Erythroblast (primary cell): ENCODE measurements at places on chromosomes 16 and 17.

DNA sequence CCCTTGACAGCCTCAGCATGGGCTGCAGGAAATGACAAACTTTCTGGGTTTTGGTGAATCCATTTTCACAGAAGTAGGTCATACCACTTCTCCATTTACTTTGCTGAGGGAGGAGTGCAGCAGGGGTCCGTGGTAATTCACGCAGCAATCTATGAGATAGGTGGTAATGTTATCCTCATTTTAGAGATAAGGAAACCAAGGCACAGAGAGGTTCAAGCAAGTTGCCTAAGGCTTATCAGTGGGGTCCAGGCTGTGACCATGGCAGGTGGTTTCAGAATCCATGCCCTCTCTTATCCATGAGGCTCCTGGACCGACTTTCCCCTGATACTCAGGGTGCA, 12.6 kb downstream of the TBX4 start:
- no peak for DNase-seq

- DNase-seq, result no peak
Measured at GRCh38 chr17:75630071-75630917, 2.9 kb upstream of the SMIM5 start.

DNA sequence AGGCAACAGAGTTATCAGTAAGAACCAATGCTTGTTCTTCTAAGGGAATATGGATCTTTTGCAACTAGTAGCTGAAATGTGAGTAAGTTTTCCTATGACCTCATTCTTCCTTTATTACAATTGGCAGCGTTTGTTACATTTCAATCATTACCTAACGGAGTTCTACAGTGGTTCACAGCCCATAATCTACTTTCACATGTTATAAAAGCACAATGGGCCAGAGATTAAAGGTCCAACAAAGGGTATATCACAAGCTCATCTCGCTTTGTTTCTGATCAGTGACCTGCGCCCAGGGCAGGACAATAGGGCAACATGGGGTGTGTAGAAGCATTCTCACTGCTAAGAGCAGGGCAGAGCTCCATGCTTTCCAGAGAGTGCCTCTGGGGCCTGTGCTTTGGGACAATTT, 279.9 kb upstream of the DYNLRB2 start:
- DNase-seq, result no peak

DNA sequence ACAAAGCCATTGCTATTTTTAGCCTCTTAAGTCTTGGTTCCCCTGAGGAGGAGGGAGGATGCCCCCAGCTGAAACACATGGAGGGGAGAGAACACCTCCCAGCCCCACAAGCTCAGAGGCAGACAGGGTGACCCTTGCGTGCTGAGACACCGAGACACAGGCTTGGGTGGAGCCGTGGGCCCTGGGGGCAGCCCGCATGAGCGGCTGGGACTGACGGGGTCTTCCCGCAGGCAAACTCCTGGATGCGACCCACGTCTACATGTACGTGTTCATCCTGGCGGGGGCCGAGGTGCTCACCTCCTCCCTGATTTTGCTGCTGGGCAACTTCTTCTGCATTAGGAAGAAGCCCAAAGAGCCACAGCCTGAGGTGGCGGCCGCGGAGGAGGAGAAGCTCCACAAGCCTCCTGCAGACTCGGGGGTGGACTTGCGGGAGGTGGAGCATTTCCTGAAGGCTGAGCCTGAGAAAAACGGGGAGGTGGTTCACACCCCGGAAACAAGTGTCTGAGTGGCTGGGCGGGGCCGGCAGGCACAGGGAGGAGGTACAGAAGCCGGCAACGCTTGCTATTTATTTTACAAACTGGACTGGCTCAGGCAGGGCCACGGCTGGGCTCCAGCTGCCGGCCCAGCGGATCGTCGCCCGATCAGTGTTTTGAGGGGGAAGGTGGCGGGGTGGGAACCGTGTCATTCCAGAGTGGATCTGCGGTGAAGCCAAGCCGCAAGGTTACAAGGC, 9.8 kb downstream of the SLC16A3 start:
- peak; percentile 46 for DNase-seq

- no peak for DNase-seq
Measured at GRCh38 chr16:79393127-79393526, 207.4 kb downstream of the MAF start.

GRCh38 chr17:38558728-38559050, 47.1 kb downstream of the SRCIN1 start:
- DNase-seq, result no peak

- no peak for DNase-seq
Measured at GRCh38 chr17:50059256-50059655, 3.3 kb downstream of the ITGA3 start.

DNA sequence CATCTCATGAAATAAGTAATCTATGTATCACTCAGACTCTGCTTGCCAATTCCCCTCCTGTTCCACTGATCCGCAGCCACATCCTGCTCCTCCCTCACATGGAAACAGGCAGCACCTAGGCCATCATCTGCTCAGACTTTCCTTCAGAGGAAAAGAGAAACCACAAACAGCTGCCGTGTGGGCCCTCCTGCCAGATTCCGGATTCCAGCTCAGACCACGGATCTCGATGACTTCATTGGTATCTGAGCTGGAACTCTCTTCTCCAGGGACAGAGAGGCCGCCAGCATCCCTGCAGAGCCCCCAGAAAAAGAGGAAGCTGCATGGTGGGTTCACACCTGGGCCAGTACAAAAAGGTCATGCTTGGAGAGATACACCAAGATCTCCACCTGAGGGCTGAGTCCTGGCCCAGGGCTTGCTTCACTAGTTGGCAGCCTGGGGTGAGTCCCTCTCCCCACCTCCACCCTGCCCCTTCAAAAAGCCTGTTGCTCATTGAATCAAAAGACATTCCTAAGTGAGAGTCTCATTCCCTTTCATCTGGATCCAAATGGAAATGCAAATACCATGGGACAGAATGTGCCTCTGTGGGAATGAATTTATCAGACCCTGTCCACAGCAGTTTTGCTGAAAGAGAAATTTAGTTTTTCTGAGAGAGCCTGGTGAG, 47.2 kb downstream of the HOXB1 start:
- no peak for DNase-seq

DNA sequence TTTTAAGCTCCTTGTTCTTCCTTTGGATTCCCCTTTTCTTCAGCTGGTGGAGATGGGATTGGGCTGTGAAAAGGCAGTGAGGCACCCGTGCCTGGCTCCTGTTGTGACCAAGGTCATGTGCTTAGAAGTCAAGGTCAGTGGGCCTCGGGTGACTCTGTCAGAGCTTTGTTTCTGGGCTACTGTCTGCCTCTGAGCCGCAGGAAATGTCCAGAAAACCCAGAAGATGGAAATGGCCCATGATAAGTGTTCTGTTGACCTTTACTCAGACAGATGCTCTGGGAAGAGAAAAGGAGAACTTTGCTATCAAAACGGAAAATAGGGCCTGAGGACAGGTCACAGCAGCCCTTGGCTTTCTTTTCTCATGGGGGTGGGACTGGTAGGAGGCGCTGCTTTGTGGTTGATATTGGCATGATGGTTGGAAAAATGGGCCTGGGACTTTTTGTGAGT, 2.9 kb downstream of the ABCC1 start:
- DNase-seq, result peak; percentile 29

DNA sequence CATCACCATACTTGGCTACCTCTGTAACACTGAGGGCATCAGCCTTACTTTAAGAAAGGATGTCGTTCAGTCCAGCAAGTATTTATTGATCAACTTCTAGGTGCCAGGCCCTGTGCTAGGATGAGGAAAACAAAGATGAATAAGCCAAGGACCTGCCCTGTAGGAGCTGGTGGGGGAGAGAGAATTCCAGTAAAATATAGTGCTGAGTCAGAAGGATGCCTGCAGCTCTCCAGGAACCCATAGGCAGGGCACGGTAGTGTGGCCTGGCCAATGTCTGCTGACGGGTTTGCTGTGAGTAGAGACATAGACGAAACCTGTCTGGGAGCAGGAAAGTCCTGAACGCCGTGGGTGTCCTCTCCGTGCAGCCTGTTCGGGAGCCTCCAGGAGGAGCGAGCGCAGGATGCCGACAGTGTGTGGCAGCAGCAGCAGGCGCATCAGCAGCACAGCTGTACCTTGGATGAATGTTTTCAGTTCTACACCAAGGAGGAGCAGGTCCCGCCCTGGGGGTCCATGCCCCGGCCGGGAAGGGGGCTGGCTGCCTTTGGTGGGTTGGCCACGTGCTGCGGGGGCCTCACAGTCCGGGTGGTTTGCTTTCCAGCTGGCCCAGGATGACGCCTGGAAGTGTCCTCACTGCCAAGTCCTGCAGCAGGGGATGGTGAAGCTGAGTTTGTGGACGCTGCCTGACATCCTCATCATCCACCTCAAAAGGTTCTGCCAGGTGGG, 55.6 kb downstream of the USP43 start:
- DNase-seq, result no peak

DNA sequence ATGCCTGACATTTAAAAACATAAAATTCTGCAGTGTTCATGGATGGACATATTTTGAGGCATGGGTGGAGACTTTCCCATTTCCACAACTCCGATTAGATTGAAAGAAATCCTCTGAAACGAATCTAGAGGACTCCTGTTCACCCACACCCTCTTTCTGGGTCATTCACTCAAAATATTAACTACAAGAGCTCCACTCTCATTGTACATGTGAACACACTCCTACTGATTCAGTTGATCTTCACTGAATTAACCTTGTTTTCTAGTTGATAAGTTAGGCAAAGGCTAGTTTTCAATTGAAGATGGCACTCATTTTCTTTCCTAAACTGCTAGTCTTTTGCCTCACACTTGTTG, 44.1 kb downstream of the GRB7 start:
- DNase-seq, result no peak

DNA sequence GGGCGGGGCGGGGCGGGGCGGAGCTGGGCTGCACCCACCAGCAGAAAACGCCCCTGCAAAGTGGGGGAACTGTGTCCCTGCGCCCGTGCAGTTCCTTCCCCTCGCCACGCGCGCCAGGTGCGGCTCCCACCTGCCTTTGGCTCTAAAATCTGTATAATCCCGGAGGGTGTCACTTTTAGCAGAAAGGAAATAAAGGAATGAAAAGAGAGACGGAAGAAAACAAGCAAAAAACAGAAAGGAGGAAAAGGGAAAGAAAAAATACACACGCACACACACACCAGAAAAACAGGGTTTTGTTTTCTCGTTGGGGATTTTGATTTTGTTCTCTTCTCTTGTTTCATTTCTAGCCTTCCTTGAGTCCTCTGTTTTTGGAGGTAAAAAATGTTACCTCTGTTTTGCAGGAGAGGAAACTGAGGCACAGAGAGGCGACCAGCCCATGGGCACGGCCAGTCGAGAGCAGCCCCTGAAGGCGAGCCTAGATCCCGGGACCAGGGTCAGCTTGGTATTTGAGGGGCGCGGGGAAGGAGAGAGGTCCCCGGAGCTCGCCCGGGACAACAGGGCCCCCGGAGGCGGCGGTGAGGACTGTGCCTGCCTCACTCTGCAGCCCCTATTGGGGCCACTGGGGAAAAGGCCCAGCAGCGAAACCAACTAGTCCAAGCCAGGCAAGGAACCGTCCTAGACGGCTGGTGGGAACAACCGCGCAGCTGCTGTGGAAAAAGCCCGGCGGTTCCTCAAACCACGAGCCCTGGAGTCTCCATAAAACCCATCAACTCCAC, 594 bp upstream of the CARHSP1 start:
- peak; percentile 27 for DNase-seq

DNA sequence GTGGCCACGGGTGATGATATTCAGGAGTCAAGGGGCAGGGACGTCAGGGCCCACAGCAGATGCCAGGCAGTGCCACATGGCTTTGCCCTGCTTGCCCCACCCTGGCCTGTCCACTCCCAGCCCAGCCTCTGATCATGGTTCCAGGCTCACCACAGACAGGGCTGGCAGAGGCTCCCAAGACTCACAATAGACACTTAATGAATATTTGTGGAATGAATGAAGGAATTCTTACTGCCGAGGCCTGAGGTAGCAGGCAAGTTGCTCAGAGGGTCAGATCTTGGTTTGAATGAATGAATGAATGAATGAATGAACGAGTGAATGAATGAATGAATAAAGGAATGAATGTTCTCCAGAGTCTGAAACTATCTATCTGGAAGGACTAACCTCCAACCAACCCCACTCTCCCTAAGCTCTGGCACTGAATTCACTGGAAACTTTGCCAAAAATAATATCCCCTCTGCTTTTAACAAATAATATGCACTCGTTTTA, 60.9 kb downstream of the RAI1 start:
- DNase-seq, result no peak

- DNase-seq, result no peak
Measured at GRCh38 chr17:39027455-39028035, 60.3 kb upstream of the FBXO47 start.

DNA sequence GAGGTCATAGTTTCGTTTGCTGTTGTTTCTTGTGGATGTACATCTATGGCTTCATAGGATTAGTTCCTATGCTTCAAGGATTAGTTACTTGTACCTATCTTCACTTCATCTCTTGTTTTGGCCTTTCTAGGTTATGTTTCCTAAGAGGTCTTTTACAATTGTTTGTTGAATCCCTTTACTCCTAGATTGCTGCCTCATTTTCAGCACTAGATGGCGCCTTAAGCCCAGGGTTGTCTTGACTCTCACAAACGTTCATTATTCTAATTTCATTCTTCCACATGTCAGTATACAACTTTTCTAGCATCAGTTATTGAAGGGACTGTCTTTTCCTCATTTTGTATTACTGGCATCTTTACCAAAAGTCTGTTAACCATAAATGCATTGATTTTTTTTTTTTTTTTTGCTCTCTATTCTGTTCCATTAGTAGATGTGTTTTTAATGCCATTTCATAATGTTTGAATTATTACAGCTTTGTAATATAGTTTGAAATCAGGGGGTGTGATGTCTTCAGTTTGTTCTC, 45.0 kb upstream of the NACA2 start:
- DNase-seq, result peak; percentile 64

DNA sequence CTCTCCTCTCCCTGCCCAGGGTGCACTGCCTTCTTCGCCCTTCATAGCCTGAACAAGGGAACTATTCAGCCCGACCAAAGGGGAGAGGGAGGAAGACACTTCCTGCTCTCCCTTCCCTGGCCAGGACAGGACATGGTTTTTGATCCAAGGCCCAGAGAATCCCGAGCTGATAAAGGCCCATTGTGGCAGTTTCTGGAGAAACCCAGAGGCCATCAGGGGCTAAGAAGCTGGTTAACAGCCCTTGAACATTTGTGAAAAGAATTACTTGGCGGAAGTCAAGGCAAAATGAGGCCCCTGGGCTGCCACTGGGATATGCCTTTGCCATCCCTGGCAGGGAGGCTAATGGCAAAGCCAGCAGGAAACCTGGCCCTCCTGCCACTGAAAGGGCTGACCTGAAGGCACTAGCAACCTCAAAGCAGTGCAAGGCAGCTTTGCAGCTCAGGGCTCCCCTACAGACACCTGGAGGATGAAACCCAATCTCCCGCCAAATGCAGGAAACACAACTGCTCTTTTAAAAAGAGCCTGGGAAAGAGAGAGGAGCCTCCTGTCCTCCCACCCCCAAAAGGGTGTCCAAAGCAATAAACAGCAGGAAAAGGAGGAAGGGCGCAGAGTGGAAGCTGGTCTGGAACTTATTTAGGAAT, 12.6 kb downstream of the PHB1 start:
- DNase-seq, result no peak

GRCh38 chr16:57619133-57619605, 9.3 kb upstream of the ADGRG1 start:
- no peak for DNase-seq

DNA sequence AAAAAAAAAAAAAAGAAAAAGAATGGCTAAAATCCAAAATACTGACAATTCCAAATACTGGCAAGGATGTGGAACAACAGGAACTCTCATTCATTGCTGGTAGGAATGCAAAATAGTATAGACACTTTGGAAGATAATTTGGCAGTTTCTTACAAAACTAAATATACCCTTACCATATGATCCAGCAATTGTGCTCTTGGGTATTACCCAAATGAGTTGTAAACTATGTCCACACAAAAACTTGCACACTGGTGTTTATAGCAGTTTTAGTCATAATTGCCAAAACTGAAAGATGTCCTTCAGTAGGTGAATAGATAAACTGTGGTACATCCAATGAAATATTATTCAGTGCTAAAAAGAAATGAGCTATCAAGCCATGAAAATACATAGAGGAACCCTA, 8.5 kb upstream of the MEIOC start:
- no peak for DNase-seq

- no peak for DNase-seq
Measured at GRCh38 chr16:85395913-85396878, 216.9 kb upstream of the GSE1 start.
